ENCODE measurements at places on chromosomes 16 and 17.

- DNase-seq = no peak
These were observed 1.3 kb upstream of the RAB40C start for GRCh38 chr16:588639-588888.

DNA sequence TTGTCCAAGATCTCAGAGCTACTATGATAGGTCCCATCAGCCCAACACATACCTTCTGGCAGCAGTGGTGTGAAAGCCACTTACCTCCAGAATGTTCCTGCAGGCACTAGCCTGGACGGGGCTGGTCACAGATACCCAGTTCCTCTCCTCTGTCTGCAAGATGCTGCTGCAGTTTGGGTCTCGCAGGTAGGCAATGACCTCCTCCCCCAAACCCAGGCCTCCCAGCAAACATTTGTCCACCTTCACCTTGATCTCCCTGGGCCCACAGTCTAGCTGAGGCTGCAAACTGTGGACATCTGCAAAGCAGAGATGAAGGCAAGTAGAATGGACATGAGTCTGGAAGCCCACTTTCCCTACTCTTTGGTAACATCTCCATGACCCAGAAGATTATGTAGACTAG is 7.1 kb downstream of the GP2 start:
- no peak for DNase-seq

DNA sequence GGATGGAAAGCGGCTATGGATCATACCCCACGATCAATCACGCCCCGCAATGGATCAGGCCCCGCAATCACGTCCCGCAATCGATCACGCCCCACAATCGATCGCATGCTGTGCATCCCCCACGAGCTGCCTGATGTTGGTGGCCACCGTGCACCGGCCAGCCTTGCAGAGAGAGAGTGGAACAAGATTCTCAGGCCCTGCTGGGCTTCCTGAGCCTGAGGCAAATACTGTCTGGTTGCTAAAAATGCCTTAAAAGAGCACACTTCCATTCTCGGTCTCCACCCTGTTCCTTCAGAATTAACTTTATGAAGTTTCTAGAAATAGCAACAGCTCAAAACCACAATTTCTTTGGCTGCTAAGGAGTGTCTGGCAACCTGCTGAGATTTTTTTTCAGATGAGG is 81.5 kb downstream of the VPS53 start:
- DNase-seq = no peak

DNA sequence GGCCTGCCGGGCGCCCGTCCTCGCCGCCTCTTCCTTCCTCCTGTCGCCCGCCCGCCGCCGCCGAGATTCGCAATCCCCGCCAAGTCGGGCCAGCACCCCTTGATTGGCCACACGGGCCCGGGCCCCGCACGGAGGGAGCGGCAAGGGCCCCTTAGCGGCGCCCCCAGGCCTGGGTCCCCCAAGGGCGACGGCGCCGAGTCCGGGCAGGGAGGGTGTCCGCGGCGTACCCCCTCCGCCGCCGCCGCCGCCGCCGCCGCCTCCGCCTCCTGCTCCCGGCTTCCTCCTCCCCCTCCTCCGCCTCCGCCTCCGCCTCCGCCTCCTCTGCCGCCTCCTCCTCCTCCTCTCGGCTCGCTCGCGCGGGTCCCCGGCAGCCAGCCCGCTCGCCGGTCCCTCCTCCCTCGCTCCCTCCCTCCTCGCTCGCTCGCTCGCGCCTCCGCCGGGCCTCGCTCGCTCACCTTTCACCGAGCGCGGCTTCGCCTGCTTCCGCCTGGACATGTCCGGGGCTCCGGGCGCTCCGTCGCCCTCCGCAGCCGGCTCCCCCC is 561 bp downstream of the ZNF423 start:
- peak; percentile 59 for DNase-seq

GRCh38 chr17:65231086-65231485 is 93.9 kb downstream of the RGS9 start:
- DNase-seq = no peak

GRCh38 chr17:20172376-20172775 is 163.2 kb downstream of the SPECC1 start:
- DNase-seq = no peak

DNA sequence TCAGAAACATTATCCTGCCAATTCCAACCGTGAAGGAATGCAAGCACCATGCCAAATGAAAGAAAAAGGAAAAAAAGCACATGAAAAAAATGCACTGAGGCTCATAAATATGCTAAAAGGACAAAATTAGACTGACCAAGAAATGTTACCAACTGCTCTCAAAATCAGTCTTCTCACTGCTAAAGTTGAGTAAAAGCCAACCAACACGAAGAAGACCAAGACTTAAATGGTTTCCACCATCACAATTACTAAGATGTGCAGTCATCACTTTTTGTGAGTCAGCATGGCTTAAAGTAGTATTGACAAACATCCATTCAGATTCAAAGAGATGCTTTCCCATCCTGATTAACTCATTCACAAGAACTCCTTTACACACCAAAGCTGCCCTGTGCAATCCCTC is 16.4 kb downstream of the CDYL2 start:
- DNase-seq = no peak

- DNase-seq = no peak
These were observed 14.3 kb upstream of the HNF1B start for GRCh38 chr17:37759014-37759637.

GRCh38 chr17:15920758-15921239 is 24.1 kb upstream of the ADORA2B start:
- no peak for DNase-seq

DNA sequence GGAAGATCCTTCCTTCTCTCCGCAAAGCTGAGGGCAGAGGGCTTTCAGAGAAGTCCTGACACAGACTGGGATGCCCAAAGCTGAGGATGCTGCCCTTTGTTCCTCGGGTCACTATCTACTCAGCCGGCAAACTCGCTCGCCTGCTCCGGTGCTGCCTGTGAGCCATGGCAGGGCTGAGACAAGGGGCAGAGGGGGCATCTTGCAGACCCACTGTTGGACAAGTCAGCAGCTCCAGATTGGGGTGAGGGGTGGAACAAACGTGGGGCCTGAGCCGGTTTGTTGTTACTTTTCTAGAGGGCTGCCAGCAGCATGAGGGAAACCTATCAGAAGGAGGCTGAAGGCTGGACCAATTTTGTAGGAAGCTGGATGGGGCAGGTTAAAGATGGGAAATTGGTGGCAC is 47.1 kb upstream of the PIK3R6 start:
- no peak for DNase-seq

- no peak for DNase-seq
These were observed 6.8 kb downstream of the TK1 start for GRCh38 chr17:78180083-78180482.

Measured in hippocampal formation (tissue), 2 donors.